Urothelium cell line (cell line): ENCODE measurements at places on chromosomes 2 and 18.

- DNase-seq = peak; percentile 84
Measured at GRCh38 chr2:56185582-56186046, 1.8 kb downstream of the CCDC85A start.

DNA sequence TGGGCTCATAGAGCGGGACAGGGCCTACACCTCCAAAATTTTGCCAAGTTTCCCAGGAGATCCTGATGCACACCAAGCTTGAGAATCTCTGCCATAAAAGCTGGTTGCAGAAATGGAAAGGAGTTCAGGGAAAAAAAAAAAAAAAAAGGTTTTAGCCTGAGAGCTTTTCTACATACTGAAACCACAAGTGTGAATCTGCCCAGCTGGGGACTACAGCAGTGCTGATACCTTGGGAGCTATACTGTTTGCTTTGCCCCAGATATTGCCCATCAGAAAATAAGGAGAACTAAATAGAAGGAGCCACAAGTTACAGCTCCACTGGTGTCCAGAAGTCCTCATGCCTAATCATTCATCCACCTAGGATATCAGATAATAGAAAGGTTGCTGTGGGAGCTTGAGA is 38.4 kb upstream of the NCKAP5 start:
- no peak for DNase-seq

GRCh38 chr2:152246686-152247336 is 71.2 kb upstream of the STAM2 start:
- no peak for DNase-seq

DNA sequence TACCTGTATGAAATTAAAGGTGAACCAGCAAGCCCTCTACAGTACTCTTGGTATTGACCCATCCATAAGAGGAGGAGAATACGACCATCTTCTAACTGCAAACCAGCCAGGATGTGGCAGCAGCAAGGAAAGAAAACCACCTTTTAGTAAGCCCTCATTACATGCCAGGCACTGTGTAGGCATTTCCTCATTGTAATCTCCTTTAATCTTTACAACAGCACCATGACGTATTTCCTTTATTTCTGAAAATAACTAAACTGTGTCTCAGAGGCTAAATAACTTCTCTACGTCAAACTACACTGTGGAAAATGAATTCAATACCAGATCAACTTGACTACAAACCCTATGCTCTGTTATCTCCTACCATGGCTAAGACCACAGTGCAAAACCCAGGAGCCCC is 18.2 kb downstream of the WDR35 start:
- no peak for DNase-seq

DNA sequence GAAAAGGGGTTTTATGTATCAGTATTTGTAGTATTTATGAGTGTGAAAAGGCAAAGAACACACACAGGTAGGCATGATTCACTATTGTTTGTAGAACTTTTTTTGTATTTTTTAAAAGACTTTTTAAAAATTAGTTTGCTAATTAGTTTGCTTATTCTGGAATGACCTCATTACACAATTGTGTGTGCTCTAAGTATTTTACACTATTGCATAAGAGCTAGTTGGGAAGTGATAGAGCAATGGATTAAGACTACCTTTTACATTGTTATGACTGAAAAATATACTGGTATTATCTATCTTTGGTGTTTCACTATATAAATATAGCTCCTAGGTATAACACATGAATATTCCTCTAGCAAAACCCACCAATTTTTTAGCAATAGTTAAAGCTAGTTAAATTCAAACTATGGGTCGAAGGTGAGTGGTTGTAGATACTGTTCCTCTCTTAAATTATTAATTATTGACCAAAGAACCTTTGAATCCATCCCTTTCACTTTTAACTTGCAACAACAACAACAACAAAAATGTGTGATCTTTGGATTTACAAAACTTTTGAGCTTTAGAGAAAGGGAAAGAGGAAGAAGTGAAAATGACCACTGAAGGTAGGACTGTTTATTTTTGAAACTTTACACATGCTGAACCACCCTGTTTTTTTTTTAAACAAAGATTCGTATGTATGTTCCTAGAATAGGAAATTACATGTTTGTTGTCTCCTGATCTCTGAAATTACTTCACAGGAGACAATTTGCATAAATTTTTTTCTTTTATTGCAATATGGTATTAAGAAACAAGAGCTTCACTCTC is 18.7 kb downstream of the ITPRID2 start:
- no peak for DNase-seq

- DNase-seq = no peak
Measured at GRCh38 chr18:8468191-8468590, 141.0 kb upstream of the RAB12 start.

GRCh38 chr2:143698888-143699570 is 569.8 kb downstream of the ARHGAP15 start:
- DNase-seq = no peak

- DNase-seq = no peak
Measured at GRCh38 chr2:115160531-115161080, 718.2 kb downstream of the DPP10 start.

DNA sequence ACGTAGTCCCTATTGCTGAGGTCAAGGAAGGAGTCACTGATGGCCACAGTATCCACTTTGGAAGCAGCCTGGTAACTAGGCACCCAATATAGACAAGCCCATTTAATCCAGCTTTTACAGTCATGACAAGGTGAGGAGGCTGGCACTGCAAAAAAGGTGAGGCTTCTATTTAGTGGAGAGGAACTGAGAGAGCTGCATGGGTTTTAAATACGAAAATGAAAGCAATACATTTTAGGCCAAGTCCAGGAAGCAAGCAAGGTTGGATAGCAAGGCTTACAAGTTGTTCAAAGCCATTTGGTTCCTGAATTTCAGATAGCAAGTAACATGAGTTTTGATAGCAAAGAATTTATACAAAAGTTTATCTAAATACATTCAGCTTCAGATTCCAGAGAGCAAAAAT is 80.4 kb downstream of the SGPP2 start:
- no peak for DNase-seq

GRCh38 chr18:2939317-2939716 is 73.6 kb downstream of the LPIN2 start:
- no peak for DNase-seq

GRCh38 chr2:97765933-97766332 is 52.6 kb downstream of the ZAP70 start:
- DNase-seq = no peak

- DNase-seq = peak; percentile 38
Measured at GRCh38 chr18:59502274-59503175, 143.5 kb upstream of the LMAN1 start.

- DNase-seq = peak; percentile 60
Measured at GRCh38 chr2:224085246-224085645, 46.2 kb upstream of the SERPINE2 start.

DNA sequence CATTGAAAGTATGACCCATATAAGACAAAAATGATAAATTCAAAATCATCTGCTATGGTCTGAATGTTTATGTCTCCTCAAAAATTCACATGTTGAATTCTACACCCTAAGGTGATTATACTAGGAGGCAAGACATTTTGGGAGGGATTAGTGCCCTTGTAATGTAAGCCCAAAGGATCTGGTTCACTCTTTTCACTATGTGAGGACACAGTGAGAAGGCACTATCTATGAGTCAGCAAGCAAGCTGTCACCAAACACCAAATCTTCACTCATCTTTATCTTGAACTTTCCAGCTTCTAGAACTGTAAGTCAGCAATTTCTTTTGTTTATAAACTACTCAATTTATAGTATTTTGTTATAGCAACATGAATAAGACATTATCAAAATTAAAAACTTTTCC is 284.7 kb upstream of the ZC3H15 start:
- DNase-seq = no peak

DNA sequence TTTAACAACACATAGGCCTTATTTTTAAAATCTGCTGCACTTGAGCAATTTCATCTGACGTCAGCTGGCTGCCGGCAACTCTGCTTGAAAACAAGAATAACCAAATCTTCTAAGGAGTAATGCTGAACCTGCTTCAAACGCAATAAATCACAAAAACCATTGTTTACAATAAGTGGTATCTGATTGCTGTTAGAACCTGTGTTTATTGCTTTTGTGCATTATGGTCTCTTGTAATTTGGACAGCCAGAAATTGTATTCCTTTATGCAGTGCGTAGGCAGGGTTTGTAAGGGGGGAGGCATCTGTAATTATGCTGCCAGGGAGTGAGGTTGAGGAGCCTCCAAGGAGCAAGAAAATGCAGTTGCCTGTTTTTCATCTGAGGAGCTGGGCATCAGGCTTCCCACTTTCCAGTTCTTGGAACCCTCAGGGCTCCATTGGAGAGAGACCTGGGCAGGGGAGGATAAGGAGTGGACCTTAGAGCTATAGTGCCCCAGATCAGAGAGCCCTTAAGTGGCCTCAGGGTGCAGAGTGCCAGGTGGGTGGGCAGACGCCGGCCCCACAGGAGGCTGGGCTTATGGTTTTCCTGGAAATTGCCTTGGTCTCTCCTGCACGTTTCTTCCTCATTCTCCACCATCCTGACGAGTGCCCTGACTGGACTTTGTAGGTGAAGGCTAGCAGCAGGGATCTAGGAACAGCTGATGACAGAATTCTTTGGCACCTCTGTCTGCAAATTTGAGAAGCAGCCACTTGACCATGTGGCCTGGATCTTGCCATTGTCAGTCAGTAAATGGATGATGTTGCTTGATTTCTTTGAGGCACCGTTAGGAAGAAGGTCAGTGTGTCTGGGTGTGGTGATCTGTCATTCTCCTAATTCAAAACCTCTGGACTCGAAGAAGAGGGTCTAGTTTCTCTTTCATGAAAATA is 129.2 kb downstream of the KLHL29 start:
- DNase-seq = no peak

DNA sequence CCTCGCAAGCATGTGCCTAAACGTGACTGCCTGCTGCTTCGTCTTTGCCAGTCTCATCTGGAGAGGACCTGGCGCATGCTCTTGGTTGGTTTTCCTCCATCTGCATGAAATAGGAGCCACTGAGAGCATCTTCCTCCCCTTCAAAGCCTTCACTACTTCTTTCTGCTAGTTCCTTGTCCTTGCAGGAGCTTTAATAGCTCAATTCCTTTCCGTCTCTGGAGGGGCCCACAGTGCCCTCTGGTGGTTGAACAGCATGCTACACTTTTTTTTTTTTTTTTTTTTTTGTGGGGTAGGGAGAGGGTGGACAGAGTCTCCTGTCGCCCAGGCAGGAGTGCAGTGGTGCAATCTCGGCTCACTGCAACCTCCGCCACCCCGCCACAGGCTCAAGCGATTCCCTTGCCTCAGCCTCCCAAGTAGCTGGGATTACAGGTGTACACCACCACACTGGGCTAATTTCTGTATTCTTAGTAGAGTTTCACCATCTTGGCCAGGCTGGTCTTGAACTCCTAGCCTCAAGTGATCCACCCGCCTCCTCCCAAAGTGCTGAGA is 59.6 kb downstream of the SP110 start:
- peak; percentile 36 for DNase-seq

DNA sequence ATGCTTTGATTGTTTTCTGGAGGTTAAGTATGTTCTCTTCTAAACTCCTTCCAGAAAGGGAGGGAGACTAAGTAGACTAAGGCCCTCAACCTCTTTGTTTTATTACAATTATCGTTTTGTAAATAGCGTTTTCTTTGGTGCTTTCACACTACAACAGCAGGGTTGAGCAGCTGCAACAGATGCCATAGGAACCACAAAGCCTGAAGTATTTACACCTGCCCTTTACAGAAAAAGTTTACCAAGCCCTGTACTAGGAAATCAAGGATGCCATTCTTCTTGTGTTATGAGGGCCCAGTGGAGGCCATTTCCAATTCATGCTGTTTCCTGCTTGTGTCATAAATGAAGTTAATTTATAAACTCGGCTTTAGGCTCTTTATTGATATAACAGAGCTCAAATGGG is 914.8 kb downstream of the DCDC2C start:
- no peak for DNase-seq

DNA sequence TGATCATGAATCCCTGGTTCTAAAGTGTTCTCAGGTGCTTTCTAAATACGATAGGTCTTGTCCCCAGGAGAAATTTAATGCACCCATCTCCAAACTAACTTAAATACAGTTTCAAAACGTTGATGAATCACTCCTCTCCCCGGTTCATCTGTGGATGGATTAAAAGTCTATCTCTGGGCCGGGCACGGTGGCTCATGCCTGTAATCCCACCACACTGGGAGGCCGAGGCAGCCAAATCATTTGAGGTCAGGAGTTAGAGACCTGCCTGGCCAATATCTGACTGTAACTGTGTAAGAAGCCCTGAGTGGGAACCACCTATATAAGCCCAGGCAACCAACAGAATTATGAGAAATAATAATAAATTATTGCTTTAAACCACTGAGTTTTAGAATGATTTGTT is 78.7 kb downstream of the LONRF2 start:
- no peak for DNase-seq

GRCh38 chr2:240605867-240606743 is 19.2 kb upstream of the GPR35 start:
- DNase-seq = no peak

GRCh38 chr2:186917866-186918265 is 68.9 kb upstream of the ZSWIM2 start:
- no peak for DNase-seq

- no peak for DNase-seq
Measured at GRCh38 chr18:77700051-77700450, 450.4 kb downstream of the GALR1 start.

DNA sequence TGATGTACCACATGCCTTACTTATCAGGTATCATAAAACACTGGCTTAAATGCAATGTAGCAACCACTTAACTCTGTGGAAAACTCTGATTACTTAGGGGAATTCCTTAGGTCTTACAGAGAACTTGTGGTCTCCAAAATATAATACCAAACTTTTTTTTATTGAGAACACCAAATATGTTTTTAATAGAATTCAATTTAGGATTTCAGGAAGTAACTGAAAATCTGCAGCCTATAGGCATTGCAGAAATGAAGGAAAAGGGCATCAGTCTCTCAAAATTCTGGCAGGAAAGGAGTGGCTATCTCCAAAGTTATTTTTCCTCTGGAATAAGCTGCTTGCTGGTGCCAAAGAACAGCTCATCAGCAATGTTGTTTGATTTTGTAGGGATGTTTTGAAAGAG is 105.3 kb upstream of the UGP2 start:
- no peak for DNase-seq

DNA sequence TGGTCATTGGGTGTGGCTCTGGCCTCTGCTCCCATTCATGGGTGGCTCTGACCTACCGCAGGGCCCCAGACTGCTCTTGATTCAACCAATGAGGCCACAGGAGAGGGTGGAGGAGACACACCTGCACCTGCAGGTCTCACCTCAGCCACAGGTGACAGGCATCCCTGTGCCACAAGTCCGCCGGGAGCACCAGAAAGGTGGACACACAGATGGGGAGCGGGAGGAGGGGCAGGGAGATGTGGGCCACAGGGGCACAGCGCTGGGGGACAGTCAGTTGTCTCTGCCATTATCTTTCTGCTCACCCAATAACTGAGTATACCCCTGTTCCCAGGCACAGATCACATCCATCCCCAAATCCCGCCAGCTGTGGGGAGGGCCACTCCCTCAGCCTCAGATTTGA is 189.1 kb upstream of the SALL3 start:
- DNase-seq = no peak

- DNase-seq = no peak
Measured at GRCh38 chr2:163347982-163348856, 387.6 kb downstream of the FIGN start.

- no peak for DNase-seq
Measured at GRCh38 chr2:100136310-100136709, 6.1 kb downstream of the AFF3 start.

GRCh38 chr2:71714601-71715240 is 261.4 kb downstream of the DYSF start:
- DNase-seq = no peak

- peak; percentile 97 for DNase-seq
Measured at GRCh38 chr2:68828887-68829708, 42.1 kb downstream of the BMP10 start.

- no peak for DNase-seq
Measured at GRCh38 chr2:30823452-30823851, 16.2 kb upstream of the CAPN13 start.
